ENCODE measurements at places on chromosomes 2 and 18.

- no peak for DNase-seq
Measured at GRCh38 chr2:190804182-190804795, 76.3 kb upstream of the GLS start.

GRCh38 chr2:222270396-222270795 lies 28.4 kb downstream of the PAX3 start:
- DNase-seq = no peak

GRCh38 chr2:137998503-137998902 lies 34.2 kb downstream of the HNMT start:
- no peak for DNase-seq

DNA sequence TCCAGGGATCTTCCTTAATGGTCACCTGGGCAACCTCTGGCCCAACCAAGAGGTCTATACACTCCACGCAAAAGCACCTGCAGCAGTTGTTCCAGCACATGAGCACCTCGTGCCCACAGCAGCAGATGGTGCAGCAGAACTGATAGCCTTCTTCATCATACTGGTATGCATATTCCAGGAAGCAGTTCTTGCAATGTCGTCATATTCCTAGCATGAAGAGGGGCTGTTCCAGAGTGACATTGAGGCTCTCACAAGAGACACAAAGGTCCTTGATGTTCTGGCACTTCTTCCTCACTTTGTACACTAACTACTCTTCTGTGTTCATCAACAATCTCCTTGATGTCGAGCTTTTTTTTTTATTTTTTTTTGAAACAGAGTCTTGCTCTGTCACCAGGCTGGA lies 386.2 kb downstream of the MEIS1 start:
- DNase-seq = no peak

DNA sequence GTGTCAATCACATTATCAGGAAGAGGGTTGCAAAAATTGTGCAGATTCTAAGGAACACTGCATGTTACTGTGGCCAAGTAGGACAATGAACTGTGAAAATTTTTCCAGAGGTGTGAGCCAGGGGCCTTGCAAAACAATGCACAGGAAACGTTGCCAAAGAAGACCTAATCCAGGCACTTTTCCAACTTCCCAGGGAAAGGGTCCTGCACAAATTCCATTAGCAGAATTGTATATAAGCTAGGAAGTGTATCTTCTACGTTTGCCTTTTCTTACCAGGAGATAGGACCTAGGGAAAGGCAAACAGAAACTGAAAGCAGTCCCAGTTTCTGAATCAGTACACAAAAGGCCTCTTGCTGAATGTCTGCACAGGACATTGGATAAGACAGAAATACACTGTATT lies 1888.3 kb upstream of the CELF4 start:
- no peak for DNase-seq

- DNase-seq = no peak
Measured at GRCh38 chr2:37026050-37026449, 58.1 kb downstream of the HEATR5B start.

DNA sequence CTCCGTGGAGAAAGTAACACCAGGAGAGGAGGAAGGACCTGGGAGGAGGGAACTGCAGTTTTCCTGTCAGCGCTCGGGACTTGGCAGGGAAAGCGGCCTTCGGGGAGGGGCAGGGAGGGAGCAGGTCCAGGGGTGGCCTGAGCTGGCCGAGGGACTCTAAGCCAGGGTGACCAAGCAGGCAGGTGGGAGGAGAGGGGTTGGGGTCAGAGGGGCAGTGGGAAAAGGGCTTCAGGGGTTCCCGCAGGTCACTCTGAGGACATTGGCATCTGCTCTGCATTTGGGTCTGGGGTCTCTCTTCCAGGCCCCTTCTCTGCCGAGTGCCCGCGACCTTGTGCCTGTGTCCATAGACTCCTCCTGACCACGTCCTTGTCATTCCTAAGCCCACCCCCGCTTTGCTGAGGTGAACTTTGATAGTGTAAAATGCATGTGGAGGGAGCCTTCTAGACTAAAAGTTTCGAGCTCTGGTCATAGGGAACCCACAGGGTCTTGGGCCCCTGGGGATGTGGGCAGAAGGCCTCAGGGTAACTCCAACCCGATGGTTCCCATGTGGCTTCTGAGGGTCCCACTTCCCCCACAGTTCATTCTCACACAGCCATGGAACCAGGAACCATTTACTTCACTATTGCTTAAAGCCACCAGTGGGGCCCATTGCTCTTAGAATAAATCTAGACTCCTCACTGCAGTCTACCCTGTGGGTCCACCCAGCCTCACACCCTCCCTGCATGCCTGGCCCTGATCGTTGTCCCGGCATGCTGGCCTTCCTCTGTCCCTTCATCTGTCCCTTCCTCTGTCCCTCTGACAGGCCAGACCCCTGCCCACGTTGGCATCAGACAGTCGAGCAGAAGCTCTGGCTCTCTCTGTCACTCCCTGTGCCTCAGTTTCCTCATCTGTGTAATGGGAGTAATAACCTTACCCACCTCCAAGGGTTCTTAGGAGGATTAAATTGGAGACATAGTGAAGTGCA lies 229.2 kb downstream of the SEPTIN10 start:
- no peak for DNase-seq
